Upper lobe of right lung (tissue), 1 donor: ENCODE measurements at places on chromosomes 2 and 18. TPM values are rescaled to one million over a fixed set of nuclear protein-coding genes. Genes with fewer than 3 reads are reported as not detected.

The RBM44 gene
- 1.8 TPM for total RNA-seq

- no peak for DNase-seq
These were observed 45.3 kb downstream of the PSMD14 start for GRCh38 chr2:161353543-161353942.

GRCh38 chr2:104873689-104874054, 19.8 kb downstream of the POU3F3 start:
- DNase-seq, result no peak

The SH3RF3 gene
- total RNA-seq, result 7.4 TPM

The CD28 gene
- 2.5 TPM for total RNA-seq

DNA sequence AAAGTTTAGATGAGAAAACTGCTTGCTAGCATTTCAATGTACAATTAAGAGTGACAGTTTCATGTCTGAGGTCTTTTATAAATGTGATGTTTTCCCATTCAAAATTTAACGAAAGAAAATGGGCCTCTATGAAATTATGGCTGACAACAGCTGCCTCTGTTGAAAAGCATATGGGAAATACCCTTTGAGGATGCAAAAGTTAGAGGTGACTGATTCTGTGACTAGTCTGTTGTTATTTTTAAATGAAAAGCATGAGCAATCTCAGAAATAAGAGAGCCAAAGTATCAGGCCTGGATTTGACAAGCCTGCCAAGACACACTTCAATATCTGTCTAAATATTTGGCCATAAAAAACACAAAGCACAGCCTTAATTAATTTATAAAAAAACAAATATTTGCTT, 580.8 kb downstream of the ERBB4 start:
- DNase-seq, result no peak

- no peak for DNase-seq
These were observed 103.1 kb downstream of the MCFD2 start for GRCh38 chr2:46812361-46813019.

DNA sequence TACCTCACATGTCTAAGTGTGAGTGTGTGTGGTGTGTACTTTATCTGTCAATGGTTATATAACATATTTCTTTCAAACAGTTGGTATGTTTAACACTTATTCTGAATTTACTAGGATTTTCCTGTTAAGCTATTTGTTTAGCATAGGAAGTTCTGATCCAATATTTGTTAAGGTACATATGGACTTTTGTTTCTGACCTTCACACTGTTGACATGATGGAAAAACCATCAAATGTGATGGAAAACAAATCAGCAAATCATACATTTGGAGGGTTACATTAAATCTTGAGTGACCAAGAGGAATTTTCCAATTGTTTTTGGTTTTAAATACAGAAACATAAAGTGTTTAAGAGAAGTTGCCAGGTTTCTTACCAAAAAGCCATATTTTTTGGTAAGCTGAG, 638.9 kb downstream of the STK39 start:
- no peak for DNase-seq

The DPP4 gene
- 30.7 TPM for total RNA-seq

DNA sequence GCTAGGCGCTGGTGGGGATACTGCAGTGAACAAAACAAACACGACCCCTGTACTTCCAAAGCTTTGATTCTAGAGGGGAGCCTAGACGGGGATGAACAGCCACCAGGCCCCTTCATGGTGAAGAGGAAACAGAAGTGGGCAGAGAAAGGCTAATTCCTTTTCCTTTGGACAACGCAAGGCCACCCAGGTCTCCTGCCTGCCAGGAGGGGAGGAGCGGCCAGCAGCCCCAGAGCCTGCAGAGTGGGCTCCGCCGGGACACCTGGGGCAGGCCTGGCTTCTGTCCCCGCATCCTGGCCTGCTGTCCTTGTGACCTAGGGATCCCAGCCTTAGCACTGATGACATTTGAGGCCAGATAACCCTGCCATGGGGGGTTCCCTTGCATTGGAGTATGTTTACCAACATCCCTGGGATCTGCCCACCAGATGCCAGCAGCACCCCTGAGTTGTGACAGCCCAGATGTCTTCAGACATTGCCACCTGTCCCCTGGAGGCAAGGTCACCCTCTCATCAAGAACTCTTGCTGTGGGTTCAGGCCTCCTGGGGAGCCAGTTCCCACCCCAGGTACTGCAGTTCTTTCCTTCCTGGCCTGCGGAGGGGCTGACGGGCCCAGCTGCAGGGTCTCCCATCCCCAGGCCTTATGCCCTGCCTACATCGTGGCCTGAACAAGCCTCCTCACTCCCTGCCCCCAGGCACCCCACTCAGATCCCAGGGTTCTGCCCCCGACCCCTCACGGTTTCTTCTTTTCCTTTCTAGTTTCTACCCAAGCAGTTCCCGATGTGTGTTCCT, 125.7 kb downstream of the SEPTIN10 start:
- DNase-seq, result no peak

The ANKRD29 gene
- 72.0 TPM for total RNA-seq

DNA sequence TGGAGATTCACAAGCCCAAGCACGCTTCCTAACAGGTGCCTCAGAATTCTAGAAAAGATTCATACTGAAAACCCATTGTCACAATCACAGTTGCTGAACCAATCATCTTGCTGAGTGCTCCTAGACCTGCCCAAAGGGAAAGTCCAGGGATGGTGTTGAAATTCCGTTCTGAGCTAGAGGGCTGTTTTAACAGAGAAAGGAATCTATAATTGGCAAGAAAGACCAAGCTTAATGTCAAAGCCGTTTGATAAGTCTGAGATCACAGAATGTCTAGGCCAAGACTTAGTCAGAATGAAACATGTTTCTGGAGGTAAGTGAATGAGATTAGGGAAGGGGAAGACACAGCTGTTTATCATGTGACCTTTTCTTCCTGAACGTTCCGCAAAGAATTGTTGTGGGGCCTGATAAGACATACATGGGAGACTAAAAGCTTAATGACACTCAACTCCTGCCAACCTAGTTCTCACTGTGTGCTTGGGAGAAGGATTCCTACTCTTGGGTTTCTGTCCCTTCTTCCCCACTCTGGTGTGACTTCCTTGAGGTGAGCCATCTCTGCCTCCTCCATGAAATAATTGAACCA, 27.5 kb downstream of the PMAIP1 start:
- DNase-seq, result no peak

DNA sequence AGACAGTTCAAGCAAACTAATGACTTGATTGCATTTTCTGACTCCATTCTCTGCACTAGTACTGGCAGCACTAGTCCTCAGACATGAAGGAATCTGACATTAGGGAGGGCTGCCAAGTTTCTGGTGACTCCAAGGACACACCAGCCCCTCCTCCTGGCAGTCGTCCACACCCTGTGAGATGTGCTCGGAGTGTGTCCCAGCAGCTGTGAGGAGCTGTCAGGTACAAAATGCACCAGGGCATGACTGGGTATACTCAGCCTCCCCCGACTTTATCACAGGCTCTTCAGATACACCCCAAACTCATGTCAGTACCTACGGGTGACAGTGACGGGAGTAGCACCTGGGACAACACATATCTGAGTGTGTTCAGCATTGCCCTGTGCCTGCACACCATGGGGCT, 43.1 kb downstream of the EDAR start:
- DNase-seq, result no peak

- DNase-seq, result no peak
These were observed 438.6 kb downstream of the ZEB2 start for GRCh38 chr2:144081272-144081671.

The ANKRD30B gene
- not detected for total RNA-seq

The ARHGAP25 gene
- total RNA-seq, result 31.8 TPM

The VWA3B gene
- 0.17 TPM for total RNA-seq
